ENCODE measurements at places on chromosomes 1 and 21.

DNA sequence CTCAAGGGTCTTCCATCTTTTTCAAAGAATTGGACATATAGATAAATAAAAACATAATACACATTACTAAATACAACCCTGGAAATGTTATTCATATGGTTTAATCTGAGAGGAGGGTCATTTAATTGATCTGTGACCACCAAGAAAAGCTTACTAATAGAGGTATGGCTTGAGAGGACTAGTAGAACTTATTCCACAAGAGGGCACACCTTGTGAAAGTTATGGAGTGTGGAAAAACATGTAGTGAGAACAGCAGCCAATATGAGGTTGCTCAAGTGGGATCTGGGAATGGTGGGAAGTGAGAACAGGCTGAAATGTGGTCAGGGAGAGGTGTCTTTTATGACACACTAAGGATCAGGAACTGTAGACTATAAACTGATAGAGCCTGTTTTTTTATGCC, 973.5 kb upstream of the B3GALT2 start:
- DNase-seq, result no peak

DNA sequence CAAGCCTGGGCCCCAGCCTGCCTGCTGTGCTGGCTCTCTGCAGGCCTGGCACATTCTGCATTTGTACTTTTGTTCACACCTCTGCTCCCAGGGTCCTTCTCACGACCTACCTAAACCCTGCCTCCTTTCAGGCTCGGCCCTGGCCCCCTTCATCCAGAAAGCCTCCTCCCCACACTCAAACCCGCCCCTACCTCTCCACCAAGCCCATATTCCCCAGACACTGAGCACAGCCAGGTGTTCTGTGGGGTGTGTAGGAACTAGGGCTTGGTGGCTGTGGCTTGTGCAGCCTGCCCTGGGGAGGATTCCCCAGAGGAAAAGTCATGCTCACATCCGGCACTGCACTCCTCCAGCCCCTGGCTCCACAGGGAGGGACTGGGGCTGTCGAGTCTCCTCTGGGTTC, 8.2 kb upstream of the MIXL1 start:
- no peak for DNase-seq

- no peak for DNase-seq
Measured at GRCh38 chr1:101745551-101746270, 251.0 kb downstream of the OLFM3 start.

GRCh38 chr1:240656531-240656930, 44.6 kb upstream of the GREM2 start:
- no peak for DNase-seq

- DNase-seq, result no peak
Measured at GRCh38 chr1:53902235-53903138, 8.5 kb downstream of the DIO1 start.

GRCh38 chr1:19055701-19056100, 99.2 kb upstream of the IFFO2 start:
- no peak for DNase-seq

GRCh38 chr1:2541619-2542245, 11.7 kb upstream of the HES5 start:
- no peak for DNase-seq

GRCh38 chr1:225428068-225428880, 436 bp upstream of the LBR start:
- DNase-seq, result peak; percentile 88
